ENCODE measurements at places on chromosomes 1 and 21. TPM values are rescaled to one million over a fixed set of nuclear protein-coding genes. Genes with fewer than 3 reads are reported as not detected.

OPTC gene
- total RNA-seq: not detected

CTH gene
- 5.1 TPM for total RNA-seq

SH2D1B gene
- not detected for total RNA-seq

LCE1E gene
- not detected for total RNA-seq

SUSD4 gene
- total RNA-seq: 11.2 TPM

PADI2 gene
- 0.94 TPM for total RNA-seq
